ENCODE measurements at places on chromosomes 6 and 20.

DNA sequence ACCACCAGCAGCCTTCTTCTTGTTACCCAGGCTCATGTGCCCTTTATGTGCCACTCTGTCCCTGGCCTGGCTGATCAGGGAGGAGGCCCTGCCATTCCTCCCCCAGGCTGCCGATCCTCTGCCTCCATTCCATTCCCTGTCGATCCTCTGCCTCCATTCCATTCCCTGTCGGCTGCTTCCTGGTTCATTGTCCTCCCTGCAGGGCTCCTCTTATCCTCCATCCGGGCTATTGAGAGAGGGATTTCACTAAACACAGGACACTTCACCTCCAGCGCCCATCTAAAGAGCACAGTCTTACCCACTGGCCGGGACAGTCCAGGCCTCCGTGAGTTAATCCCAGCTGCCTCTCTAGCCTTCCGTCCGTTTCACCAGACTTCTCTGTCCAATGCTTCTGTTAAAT, 7.7 kb upstream of the TTLL2 start:
- DNase-seq = no peak

DNA sequence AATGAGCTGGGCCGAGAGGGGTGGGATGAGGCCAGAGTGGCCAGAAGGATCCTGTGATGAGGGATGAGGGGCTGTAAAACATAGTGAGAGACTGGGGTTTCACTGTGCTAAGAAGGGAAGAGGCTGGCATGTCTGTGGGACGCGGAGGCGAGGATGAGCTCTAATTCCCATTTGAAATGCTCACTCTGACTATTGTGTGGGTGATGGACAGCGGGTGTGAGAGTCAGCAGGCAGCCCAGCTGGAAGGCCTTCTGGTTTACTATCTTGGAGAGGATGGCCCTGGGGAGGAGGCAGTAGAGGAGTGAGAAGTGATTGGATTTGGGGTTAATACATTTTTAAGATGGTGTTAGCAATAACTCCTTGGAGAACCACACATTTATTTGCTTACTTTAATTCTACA, 9.5 kb upstream of the MICA start:
- DNase-seq = no peak

GRCh38 chr6:30399390-30400058, 54.6 kb downstream of the RPP21 start:
- DNase-seq = peak; percentile 16

GRCh38 chr6:7200598-7201443, 93.1 kb downstream of the RREB1 start:
- peak; percentile 97 for DNase-seq

- DNase-seq = no peak
Observed at GRCh38 chr6:75436869-75437268, 56.7 kb downstream of the FILIP1 start.

DNA sequence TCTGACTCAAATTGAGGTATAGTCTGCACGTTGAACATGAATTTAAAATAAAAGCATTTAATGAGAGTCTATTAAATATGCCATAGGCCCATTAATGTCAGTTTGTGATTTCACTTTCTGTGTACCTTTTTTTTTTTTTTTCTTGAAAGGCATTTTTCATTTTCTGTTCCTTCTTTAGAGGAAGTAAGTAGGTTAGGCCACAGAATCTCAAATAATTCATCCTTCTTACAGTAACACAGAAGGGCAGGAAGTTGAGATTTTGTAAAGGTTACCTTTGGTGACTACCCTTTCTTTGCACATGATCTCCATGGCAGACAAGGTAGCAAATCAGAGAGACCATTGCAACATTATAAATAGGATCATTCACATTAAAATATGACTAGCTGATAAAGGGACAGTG, 9.6 kb downstream of the L3MBTL3 start:
- DNase-seq = no peak

DNA sequence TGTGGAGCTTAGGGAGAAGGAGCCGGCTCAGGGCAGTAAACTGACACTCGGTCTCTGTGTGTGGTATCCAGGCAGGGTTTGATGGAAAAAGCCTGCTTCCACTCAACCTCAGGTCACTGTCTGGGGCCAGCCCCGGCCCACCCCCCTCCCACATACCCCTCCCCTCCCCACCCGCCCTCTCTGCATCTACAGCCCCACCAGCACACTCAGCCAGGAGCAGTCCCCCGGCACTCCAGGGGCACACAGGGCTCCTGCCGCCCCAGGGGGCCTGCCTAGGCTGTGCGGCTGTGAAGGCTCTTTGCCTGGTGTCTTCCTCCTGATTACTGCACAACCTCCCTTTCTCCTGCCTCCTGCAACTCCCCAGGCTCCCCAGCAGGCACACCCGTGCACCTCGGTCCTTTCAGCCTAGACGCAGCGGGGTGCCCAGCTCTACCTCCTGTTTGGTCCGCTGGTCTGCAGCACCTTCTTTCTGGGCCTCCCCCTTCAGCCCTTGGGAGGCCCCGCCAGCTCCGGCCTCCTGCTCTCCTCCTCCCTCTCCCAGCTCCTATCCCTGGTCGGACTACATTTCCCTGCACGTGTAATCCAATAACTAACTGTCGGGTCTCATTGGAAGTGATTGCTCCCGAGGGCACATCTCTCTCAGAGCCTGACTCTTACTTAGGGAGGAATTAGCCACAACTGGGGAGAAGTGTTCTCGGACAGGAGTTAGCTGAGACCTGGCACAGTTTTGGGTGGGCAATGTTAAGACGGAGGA, 1.3 kb upstream of the FOXF2 start:
- DNase-seq = no peak

DNA sequence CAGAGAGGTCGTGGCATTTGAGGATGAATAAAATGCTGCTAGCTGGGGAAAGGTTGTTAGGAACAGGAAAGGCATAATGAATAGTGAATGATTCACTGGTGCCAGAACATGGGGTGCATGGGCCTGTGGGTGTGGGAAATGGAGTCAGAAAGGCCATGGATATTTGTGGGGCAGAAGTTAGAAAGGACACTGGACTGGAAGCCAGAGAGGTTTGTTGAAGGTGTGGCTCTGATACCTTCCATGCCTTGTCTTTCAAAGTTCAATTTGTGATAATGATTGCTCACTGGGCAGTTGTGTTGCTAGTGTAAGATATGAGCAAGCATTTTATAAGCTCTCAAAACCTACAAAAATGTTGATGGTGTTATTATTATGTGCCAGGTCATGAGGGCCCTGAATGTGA, 32.7 kb downstream of the LRRC1 start:
- no peak for DNase-seq

GRCh38 chr6:136410201-136411024, 120.8 kb upstream of the BCLAF1 start:
- DNase-seq = no peak

DNA sequence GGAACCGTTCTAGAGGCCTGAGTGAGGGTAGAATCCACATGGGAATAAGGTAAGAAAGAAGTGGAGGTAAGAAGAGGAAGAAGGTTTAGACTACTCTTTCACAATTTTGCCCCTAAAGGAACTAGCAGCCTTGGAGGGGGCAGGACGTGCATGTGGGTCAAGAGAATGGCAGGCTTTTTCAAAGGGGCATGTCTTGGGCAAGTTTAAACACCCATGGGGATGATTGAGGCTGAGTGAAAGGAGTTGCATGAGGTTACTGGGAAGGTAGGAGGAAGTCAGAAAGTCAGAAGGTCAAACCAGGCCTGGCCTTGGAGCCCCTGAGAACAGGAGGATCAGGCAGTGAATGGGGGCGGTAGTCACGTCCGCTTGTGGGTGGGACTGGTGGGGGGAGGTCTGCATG, 10.2 kb downstream of the ADA start:
- no peak for DNase-seq

- no peak for DNase-seq
Observed at GRCh38 chr6:145093226-145093625, 642.1 kb downstream of the EPM2A start.

DNA sequence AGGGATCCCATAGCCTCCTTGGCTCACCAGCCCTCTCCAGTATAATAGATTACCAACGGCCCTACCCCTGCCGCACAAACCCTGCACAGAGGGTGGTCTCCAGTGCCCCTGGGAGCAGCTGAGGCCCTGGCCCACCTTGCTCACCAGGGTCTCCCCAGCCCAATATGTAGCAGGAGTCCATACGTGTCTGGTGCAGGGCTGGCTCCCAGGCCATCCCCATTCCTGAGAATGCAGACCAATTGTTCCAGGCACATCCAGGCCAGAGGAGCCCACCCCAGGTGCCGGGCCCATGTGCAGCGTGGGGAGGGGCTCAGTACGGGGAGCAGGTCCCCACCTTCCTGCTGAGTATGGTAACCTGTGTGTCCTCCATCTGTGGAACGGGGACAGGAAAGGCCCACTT, 251.9 kb downstream of the TAF4 start:
- DNase-seq = no peak

- DNase-seq = peak; percentile 81
Observed at GRCh38 chr6:133368664-133369063, 127.5 kb downstream of the EYA4 start.

- DNase-seq = no peak
Observed at GRCh38 chr6:135052939-135053338, 1.7 kb downstream of the HBS1L start.

- no peak for DNase-seq
Observed at GRCh38 chr6:121848523-121849255, 413.2 kb downstream of the GJA1 start.

DNA sequence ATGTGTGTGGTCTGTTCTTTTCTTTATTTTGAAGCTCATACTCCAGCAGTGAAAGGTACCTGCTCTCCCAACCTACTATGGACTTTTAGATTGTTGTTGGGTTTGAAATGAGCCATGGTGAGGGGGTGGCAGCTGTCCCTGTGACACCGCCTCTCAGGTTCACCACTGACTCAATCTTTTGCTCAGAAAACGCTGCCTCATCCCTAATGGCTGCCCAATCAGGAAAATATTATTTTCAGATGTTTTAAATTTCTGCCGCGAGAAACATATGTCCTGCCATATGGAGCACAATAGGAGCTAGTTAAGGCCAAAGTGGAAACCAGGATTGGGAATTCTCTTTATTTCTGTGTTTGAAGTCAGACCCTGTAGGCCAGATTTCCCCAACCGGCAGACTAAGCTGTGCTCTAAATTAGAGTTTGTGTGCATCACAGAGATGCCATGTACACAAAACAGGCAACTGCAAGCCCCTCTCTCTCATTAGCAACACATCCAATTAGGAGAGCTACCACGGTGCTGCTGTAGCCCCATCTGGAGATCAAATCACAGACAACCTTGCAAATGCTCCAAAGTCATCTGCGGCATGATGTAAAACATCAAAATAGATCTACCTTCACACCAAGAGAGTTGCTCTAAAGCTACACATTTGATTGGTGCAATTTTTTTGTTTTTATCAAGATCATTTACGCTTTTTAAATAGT, 144.1 kb upstream of the BACH2 start:
- no peak for DNase-seq

GRCh38 chr6:10585209-10585845, 64.2 kb downstream of the GCNT2 start:
- no peak for DNase-seq

GRCh38 chr6:136058852-136059251, 191.3 kb downstream of the MTFR2 start:
- DNase-seq = no peak

DNA sequence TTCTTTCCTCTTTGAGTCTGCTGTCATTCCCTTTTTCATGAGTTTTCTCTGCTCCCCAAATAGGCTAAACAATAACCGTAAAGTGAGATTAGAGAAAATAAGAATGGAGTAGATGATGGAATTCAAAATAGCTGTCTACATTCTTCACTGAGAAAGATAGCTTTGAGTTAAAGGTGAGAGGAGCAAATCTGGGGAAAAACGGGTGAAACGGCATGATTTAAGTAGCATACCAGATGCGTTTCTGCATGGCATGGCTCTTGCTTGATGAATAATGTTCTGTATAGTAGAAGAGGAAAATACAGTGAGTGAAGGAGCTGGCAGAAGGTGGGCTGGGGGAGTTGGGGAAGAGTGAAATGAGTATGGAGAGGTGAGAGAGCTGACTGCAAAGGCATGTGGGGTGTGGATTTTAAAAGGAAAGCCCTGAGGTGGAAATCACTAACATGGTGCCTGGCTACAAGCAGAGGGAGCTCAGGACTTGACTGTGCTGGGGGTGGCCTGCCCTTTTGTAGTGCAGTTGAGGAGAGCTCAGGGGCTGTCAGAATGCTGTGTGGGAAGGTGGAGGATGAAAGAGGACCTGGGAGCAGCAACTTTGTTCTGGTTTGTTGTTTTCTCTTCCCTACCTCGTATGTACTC, 8.8 kb downstream of the BICRAL start:
- DNase-seq = peak; percentile 38

DNA sequence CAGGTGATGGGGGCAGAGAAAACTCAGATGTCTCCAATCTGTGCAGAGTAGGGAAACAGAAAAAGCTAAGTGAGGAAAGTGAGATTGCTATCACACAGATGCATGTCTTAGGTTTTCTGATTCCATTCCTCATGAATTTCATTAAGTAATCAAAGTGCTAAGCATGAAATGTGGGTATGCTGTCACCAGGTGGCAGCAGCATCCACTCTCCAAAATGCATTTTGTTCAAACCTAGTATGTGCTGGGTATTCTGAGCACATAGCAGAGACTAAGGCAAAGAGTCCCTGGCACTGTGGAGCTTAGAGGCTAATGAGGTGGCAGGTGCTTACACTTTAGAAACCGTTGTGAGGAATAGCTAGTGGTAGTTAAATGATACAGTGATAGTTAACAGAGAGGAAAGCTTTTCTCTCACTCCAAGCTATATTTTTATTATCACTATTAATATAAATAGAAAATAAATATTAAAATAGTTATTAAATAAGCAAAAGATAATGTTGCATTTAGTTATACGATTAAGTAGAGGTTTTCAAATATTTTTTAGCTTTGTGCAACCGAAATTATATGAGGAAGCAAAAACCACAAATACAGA, 179.5 kb downstream of the CDH26 start:
- peak; percentile 67 for DNase-seq

DNA sequence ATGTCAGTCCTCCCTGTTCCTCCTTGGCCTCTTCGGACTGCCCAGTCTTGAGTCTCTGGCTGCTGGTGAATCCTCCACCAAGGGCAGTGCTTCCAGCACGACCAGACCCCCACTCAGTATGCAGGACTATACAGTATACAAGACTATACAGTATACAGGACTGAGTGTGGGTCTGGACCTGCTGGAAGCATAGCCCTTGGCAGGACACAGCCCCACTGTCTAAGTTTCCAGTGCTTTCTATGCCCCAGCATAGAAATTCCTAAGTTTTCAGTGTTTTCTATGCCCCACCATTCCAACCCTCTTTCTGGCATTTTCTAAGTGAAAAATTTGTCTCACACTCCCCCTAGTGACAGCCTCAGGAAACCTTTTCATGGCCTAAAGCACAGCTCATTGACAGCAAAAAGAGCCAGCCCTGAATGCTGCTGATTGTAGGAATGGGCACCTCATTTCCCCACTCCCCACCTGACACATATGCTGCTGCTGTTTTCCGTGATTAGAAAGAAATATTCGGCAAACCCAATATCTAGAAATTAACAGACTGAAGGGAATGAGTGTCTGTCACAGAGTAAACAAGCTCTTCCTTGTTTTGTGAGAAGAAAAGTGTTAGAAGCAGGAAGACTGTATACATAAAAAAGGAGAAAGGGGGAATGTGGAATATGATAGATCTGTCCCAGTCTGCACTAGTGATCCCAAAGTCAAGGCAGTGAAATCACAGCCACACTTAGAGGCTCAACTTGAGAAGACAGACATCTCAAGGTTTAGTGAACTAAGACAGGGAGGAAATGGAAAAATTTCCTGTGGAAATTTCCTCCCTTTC, 206.9 kb downstream of the IBTK start:
- peak; percentile 67 for DNase-seq

GRCh38 chr20:889106-889505, 27.0 kb downstream of the ANGPT4 start:
- DNase-seq = peak; percentile 15

All from DMS53 (cell line).